ENCODE measurements at places on chromosomes 12 and 14.

DNA sequence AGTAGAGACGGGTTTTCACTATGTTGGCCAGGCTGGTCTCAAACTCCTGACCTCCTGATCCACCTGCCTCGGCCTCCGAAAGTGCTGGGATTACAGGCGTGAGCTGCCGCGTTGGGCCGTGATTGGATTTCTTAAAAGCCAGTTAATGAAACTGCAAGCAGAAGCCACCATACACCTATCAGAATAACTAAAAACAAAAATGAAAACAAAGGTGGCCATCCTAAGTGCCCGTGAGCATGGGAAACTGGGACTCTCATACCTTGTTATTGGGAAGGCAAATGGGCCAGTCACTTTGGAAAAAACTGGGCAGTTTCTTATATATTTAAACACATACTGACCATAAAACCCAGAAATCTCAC lies 7.7 kb upstream of the TCTN1 start:
- no peak for DNase-seq

- no peak for DNase-seq
Measured at GRCh38 chr12:59070322-59070933, 150.1 kb upstream of the LRIG3 start.

- no peak for DNase-seq
Measured at GRCh38 chr12:116259800-116260577, 17.5 kb downstream of the MED13L start.

DNA sequence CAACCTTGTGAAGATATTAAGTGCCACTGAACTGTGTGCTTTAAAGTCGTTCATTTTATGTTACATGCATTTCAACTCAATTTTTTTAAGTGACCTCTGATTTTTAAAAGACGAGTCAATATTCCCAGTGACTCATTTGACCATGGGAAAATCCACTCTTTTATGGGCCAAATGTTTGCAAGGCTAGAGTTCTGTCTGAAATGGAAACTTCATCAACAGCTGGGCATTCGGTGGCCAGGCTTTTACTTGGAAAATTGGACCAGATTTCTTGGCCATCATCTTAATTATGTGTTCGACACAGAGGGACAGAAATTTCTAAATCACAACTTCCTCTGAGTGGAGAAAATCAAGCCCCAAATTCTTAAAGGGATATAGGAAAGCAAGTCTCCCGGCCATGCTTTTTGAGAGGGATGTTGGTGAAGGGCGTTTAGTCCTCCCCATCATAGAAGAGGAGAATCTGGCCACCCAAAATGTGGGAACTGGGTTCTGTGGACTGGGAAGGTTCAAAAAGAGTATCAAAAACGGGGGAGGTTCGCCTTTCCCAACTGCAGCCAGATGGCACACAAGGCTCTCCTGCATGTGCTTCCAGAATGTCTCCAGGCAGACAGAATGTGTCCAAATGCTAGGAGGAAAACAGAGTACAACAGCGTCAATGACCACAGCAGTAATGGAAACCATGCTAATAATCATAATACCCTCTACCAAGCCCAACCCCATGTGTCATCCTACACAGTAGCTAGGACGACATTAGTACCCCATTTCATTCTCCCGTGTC lies 40.9 kb upstream of the FZD10 start:
- DNase-seq, result no peak

DNA sequence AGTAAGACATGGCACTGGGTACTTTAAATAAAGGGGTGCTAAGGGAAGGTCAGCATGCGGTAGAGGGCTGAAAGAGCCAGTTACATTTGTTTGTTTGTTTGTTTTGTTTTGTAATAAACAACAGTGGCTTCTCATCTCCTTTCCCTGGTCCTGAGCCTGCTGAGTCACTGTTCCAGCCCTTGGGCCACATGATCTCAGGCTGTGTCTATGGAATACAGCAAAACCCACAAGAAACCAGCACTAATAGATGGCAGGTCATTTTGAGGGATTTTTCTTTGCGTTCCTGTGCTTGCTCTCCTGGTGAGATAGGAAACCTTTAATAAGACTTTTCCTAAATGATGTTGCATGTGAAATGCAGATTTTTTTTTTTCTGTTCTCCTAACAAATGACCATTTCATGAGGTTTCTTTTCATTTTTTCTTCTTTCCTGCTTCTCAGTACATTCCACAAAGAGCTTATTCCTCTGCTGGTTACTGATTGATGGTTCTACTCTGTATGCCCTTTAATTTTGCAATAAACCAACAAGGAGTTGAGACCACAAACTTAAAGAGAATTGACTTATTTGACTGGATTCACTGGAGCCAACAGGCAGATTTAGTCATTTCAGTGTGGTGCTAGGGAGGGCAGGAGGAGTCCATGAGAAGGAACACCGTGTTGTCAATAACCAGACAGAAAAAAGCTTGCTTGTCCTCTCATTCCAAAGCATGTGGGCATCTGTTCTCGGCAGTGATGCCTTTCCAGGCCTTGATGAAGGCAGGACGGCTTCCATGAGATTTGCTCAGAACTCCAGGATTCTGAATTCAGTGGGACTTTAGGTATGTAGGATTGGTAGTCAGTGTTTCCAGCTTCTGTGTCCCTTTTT lies 459.2 kb downstream of the RAD51B start:
- DNase-seq, result no peak

DNA sequence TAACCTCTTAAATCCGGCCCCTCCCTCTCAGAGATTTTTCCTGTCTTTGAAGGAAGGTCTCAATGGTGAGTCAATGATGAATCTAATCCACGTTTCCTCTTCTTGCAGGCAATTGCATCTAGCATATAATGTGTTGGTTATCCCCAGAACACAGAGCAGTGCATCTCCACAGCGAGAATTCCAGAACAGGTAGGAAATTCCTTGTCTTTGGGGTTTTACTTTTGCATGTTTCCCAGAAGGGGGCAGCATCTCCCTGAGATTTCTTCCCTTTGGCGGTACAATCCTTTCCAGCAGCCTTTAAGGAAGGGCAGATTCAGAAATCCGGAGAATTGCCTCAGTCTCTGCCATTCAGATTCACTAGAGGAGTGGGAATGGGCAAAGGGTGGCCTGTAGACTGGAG lies 128.0 kb downstream of the KCNA5 start:
- peak; percentile 34 for DNase-seq

DNA sequence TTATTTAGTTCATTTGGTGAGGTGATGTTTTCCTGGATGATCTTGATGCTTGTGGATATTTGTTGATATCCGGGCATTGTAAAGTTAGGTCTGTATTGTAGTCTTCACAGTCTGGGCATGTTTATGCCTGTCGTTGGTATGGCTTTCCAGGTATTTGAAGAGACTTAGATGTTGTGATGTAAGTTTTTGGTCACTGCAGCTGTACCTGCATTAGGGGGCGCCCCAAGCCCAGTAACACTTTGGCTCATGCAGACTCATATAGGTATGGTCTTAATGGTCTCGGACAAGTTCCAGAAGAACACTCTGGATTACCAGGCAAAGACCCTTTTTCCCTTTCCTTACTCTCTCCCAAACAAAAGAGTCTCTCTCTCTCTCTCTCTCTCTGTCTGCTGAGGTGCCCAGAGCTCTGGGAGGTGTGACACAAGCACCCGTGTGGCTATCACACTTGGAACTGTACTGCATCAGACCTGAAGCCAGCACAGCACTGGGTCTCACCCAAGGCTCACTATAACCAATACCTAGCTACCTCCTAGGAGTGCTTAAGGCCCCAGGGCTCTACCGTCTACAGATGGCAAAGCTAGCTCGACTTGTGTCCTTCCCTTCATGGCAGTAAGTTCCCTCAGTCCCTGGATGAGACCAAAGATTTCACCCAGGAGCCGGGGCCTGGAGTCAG lies 425.8 kb upstream of the ATXN7L3B start:
- DNase-seq, result peak; percentile 35

GRCh38 chr12:121845701-121846100 lies 13.0 kb downstream of the HPD start:
- DNase-seq, result no peak

DNA sequence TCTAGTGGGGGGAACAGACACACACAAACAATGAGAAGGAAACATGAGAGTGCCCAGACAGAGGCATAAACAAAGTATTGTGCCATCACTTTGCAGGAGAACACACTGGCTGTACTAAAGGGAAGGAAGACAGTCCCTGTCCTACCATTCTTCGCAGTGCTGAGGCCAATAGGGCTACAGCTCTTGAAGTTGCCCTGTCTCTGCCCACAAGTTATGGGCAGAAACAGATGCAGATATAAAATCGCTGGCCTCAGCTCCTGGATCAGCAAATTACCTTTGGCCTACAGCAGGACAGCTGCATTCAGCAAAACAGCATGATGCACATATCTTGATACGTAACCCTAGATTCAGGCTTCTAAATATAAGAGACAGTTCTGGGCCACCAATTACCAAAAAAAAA lies 23.0 kb upstream of the PRKAB1 start:
- DNase-seq, result no peak

- no peak for DNase-seq
Measured at GRCh38 chr12:114846771-114847170, 162.8 kb upstream of the TBX3 start.

DNA sequence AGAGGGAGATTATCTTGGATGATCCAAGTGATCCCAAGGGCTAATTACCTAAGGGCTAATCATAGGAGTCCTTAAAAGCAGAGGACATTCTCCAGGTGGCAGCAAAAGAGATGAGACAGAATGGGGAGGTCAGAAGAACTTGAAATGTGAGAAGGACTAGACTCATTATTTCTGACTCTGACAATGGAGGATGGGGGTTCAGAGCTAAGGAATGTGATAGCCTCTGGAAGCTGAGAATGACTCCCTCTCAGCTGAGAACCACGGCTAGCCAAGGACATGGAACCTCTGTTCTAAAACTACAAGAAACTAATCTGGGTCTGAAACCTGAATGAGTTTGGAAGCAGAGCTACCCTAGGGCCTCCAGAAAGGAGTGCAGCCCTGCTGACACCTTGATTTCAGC lies 35.6 kb upstream of the ANKS1B start:
- DNase-seq, result peak; percentile 17

Data from SK-N-DZ (cell line).